Inflammatory macrophage (primary cell): ENCODE measurements at places on chromosomes 13 and 19.

- DNase-seq: no peak
Measured at GRCh38 chr19:10885201-10886169, 14.1 kb downstream of the CARM1 start.

GRCh38 chr13:62837895-62838294 is 1422.2 kb upstream of the PCDH20 start:
- no peak for DNase-seq

DNA sequence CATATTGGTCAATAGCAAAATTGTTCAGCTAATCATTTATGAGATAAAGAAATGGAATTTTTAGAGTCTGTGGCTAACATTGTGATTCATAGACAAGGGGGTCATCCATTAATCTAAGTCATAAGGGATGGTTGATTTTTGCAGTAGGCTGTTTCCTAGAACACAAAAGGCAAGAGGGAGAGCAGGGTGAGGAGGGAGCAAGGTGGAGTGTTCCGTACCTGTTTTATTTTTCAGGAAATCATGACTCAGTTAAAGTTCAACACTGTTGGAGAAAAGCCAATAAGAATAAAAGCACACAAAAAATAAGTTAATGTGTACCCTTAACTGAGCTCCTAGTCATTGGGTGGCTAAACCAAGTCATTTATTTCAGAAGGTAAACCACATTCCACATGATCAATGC is 512.4 kb upstream of the ATXN8OS start:
- no peak for DNase-seq

- peak; percentile 7 for DNase-seq
Measured at GRCh38 chr19:18789883-18790565, 1.1 kb downstream of the COMP start.

- DNase-seq: no peak
Measured at GRCh38 chr13:85798556-85798955, 663 bp downstream of the SLITRK6 start.

DNA sequence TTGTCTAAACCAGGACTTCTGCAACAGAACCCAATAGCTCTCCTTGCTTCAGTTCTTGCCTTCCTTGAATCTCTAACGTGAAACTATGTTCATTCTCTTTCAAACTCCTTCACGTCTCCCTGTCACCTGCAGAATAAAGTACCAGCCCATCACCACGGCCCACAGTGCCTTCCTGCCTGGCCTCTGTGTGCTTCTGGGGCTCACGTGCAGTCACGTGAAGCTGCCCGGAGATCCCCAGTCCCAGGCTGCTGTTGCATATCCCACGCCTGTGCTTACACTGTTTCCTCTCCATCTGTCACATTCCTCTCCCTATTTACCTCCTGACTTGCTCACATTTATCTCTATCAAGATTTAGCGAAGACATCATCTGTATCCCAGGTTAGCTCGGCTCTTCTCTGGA is 102.8 kb downstream of the STARD13 start:
- DNase-seq: no peak

GRCh38 chr13:109657395-109657794 is 129.0 kb downstream of the IRS2 start:
- no peak for DNase-seq

GRCh38 chr13:98997011-98997730 is 19.3 kb upstream of the DOCK9 start:
- no peak for DNase-seq

DNA sequence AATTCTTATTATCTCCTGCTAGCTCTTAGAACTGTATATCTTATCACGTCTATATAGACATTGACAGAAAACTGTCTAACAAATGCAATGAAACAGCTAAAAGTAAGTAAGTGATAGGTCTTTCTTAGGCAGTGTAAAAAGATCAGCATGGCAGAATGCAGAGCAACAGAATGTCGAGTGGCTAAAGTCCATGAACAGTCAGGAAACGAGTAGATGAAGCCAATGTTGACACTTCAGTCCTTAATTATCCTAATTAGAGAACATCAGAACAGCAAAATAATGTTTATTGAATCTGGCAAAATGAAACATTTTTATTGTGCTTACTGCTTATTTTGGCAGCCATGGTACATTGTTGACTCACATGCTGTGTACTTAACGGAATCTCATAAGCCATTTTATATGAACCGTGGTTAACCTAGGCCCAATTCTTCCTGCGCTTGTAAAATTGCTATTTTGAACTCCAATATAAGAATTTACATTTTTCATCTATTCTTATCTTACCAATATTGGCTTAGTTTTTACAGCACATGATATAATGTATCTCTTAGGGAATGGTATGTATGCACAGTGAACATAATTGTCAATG is 748.1 kb downstream of the DACH1 start:
- no peak for DNase-seq

- DNase-seq: peak; percentile 96
Measured at GRCh38 chr19:57769345-57770131, at the start of gene ZNF586. TSS of gene ZNF586 (plus strand) at chr19:57769676. CDS start at chr19:57769843, 167 bp downstream.

GRCh38 chr19:49430678-49431329 is 5.6 kb downstream of the GFY start:
- DNase-seq: peak; percentile 27

DNA sequence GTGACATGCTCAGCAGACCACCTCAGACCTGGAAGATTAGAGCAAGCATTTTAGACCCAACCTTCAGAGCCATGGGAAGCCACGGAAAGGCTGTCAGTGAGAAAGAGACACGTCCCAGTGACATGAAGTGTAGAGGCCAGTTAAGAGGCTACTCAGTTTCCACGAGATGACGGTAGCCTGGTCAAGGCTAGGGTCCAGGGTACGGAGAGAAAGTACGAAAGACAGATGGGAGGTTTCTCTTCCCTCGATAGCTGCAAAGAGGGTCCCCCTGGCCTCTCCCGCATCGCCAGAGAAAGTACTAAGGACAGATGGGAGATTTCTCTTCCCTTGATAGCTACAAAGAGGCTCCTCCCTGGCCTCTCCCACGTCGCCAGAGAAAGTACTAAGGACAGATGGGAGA is 8.6 kb downstream of the ZSCAN5A start:
- no peak for DNase-seq

GRCh38 chr13:26658448-26659385 is 101.2 kb downstream of the WASF3 start:
- no peak for DNase-seq

- DNase-seq: no peak
Measured at GRCh38 chr19:41553804-41554203, 22.2 kb upstream of the CEACAM21 start.

GRCh38 chr19:15372470-15372869 is 7.1 kb downstream of the AKAP8 start:
- DNase-seq: no peak
